ENCODE measurements at places on chromosomes 2 and 18.

DNA sequence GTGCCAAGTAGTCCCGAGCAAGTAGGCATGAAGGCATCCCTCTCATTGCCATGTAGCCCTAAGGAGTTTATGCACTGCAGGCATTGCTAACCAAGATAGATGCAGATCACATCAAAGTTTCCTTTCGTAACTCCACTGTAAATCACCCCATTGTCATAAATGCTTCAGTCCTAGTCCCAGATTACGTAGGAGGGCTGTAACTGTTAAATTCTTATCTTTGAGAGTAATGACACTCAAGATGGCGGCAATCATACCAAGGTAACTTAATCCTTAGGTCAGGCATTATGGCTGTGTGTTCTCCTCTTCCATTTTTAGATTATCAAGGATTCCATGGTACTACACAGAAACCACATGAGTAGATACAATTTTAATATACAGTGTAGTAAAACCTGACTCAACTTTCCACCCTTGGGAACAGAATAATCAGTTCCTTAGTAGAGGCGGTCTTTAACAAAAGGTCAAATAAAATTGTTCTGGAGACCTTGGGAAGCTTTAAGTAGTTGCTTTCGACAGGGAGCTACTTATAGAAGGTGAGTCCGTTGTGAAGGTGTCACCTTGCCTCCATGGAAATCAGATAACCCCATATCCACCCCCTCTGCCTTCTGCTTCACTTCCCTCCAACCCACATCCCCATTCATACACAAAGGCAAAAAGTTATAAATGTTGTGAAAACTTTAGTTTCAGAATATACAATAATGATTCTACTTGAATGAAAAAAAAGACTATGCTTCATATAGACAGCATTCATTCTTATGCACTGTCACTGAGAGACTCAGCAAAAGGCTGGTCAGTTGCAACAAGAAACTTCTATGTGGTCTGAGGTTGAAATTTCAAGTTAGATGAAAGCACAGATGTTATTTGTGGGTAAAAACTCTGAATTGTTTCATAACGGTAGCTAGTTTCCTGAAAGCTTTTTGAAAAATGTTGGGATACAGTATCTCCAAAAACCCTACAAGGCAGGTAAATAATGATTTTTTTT, 64.8 kb upstream of the GALNT5 start:
- no peak for DNase-seq

- DNase-seq, result peak; percentile 29
Observed at GRCh38 chr18:58768293-58768974, 96.2 kb upstream of the ZNF532 start.

GRCh38 chr18:75246721-75247610, 36.4 kb downstream of the TSHZ1 start:
- DNase-seq, result no peak

- no peak for DNase-seq
Observed at GRCh38 chr2:238136820-238137537, 1.5 kb upstream of the KLHL30 start.

GRCh38 chr2:186570604-186571003, 19.3 kb upstream of the ITGAV start:
- DNase-seq, result no peak

DNA sequence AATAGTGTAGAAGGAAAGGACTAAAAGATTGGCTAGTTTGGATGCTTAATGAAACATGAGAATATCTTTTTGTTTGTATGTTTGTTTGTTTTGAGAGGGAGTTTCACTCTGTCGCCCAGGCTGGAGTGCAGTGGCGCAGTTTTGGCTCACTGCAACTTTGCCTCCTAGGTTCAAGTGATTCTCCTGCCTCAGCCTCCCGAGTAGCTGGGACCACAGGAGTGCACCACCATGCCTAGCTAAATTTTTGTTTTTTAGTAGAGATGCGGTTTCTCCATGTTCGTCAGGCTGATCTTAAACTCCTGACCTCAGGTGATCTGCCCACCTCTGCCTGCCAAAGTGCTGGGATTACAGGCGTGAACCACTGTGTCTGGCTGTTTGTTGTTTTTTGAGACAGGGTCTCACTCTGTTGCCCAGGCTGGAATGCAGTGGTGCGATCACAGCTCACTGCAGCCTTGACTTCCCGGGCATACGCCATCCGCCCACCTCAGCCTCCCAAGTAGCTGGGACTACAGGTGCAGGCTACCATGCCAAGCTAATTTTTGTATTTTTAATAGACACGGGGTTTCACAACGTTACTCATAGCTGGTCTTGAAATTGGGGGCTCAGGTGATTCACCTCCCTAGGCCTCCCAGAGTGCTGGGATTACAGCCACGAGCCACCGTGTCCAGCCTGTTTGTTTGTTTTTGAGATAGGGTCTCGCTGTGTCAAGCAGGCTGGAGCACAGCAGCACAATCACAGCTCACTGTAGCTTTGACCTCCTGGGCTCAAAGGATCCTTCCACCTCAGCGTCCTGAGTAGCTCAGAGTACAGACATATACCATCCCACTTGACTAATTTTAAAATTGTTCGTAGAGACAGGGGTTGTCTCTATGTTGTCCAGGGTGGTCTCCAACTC, 209.2 kb downstream of the MYCN start:
- no peak for DNase-seq

DNA sequence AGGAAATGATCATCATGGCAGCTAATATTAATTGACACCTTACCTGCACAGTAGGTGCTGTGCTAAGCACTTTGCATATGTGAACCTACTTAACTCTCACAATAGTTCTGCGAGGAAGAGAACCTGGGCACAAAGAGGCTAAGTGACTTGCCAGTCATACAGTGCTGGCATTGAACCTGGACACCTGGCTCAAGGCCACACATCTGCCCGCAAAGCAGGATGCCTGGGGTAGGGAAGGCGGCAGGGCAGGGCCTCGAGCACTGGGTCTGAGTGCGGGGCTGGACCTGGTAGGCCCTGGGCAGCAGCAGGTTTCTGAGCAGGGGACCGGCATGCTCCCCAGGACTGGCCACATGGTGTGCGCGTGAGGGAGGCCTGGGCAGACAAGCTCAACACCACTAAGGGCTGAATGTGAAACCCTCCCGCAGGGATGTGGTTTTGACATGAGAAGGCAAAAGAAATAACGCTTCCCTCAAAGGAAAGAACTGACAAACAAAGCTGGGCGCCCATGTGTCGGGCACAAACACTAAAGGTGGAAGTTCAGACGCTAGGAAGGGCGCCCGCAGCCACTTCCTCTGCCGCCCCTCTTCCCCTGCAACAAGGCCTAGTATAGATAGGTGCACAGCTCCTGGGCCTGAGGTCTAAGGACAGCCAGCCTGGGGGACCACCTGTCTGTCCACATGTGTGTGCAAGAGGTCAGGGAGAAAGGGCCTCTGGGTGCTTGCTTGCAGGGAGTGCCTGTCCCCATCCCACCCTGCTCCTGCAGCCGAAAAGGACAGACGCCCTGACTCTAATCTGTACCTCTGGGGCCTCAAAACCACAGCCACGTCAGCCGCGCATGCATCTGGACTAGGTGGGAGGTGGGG, 92.5 kb downstream of the ZFP36L2 start:
- DNase-seq, result no peak

DNA sequence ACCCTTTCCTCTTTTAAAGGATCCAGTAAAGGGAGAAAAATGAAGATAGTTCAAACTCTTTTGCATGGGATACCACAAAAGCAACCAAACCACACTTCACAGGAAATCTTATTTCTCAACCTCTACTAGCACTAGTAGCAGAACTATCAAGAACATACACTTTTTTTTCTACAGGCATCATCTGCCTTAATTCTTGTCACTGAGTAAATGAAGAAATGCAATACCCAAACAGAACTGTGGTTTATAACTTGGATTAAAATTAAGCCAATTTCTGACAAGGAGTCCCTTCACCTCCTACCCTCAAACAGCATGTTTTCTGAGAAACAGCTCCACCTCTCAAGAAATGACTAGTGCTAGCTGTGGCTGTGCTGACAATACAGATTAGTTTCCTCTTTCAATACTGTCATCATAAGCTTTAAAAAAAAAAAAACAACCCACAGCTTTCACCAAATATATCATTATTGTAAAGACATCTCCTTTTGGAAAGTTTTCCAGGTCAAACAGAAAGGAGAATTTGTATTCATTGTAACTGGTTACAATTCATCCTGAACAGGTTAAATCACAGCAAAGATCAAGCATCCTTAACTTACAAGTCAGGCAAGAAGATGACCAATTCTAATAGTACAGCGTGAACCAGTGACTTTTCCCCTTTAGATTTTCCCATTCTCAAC, 44.4 kb downstream of the PTPN2 start:
- no peak for DNase-seq

- DNase-seq, result no peak
Observed at GRCh38 chr2:144405321-144405720, 114.6 kb downstream of the ZEB2 start.

- DNase-seq, result no peak
Observed at GRCh38 chr2:198468136-198468535, 663.7 kb downstream of the PLCL1 start.

DNA sequence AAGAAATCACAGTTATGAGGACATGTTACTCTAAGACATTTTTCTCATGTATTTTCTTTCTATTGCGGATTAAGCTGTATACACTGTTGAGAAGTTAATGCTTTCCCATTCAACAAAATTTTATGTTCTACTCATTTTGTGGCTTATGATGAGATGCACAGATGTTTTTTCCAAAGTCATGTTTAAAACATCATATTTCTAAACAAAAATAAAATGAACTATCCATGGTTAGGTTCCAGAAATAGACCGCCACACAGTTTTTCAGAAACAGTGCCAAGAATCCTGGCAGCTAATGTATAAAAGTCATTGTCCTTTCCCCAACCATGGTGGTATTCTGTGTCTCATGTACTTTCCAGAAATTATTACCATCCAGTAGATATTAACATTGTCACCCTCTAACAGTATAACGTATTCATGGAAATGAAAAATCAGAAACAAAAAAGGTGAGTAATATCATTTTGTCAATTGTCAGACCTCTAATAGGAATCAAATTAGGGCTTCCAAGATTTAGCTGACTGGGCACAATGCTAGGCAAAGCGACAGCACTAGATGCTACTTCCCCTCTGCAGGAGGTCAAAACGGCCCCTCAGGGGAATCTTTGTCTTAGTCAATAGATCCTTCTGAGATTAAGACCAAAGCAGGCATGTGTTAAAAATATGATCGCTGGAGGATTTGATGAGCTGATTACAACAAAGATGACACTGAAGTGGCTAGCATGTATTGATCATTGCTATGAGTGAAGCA, 54.4 kb upstream of the ZNF397 start:
- no peak for DNase-seq

DNA sequence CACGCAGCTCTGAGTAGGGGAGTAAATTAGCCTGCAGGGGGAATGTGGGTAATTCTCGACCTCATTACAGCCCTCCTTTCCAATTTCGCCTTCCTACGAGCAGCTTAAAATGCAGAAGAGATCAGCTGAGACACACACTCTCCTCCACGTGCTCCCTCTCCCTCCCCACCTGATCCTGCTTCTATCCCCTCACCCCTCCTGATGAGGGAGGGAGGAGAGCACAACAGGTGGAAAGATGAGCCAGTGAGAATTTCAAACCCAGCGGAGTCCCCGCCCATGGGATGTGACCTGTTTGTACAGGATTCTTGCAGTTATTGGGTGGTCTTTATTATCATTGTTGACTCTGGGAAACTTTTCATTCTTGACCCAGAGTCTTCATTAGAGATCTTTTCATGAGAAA, 35.5 kb downstream of the DDX18 start:
- no peak for DNase-seq

GRCh38 chr18:12317664-12318333, 9.8 kb downstream of the TUBB6 start:
- DNase-seq, result no peak

DNA sequence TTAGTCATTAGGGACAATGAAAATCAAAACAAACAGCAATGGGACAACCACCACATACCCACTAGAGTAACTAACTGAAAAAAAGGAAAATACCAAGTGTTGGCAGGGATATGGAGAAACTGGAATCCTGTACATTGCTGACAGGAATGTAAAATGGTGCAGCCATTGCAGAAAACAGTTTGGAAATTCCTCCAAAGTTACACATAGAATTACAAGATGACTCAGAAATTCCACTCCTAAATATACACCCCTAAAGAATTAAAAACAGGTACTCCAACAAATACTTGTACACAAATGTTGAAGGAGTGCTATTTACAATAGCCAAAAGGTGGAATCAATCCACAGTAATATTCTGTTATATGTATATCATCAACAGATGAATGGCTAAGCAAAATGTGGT, 110.9 kb downstream of the ROCK1 start:
- DNase-seq, result no peak

GRCh38 chr2:10931710-10932255, 20.0 kb downstream of the KCNF1 start:
- no peak for DNase-seq

DNA sequence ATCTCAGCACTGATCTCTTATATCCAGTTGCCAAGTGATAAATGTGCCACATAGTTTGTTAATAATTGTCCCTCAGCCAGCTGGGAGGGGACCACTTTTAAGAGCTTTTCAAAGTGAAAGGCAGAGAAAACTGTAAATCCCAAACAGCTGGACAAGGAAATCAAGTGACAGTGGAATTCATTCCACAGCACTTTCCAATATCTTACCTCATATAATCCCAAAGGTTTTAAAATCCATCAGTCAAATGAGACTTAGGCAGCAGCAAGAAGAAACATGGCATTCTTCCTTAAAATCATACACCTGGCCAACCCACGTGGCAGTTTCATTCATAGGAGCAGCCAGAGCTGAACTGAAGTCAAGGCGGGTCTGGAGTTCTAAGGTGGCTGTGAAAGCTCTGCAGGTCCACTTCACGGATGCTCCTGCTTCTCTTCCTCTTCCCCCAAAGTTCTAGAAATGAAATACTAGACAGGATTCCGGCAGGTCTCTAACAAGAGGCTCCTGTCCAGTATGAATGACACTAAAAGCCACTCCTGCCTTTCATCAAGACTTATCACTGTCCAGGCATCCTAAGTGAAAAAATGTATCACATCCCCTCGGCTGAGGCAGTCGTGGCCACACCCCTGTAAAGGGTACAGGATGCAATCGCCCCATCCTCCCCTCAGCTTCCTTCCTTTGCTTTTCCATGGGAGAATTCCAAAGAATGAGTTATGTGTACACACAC, 190.4 kb upstream of the STK17B start:
- DNase-seq, result no peak

DNA sequence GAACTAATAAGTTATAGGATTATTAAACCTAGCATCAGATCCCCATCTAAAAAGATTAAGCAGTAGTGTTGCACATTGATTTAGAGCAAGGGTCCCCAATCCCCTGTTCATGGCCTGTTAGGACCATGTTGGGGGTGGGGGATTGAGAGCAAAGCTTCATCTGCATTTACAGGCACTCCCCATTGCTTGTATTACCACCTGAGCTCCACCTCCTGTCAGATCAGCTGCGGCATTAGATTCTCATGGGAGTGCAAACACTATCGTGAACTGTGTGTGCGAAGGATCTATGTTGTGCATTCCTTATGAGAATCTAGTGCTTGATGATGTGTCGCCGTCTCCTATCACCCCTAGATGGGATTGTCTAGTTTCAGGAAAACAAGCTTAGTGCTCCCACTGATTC, 18.4 kb upstream of the PSD4 start:
- DNase-seq, result no peak

DNA sequence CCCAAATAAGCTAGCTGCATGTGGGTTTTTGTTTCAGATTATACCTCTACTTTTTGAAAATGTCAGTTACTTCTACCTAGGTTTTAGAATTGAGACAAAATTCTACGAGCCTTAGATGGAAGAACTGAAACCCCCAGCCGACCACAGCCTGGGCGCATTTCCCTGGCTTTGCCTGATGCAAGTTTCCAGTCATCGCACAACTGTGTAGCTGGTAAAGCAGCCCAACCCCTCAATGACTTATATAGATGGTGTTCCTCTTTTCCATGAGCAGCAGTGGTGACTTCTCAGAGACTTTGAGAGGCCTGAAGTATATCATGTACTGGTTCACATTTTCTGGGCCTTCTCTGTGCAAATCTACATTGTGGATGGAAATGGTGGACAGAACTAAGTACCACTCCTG, 515.4 kb upstream of the RAB6C start:
- DNase-seq, result no peak
